CD8-positive, alpha-beta memory T cell (primary cell): ENCODE measurements at places on chromosomes 11 and 22.

DNA sequence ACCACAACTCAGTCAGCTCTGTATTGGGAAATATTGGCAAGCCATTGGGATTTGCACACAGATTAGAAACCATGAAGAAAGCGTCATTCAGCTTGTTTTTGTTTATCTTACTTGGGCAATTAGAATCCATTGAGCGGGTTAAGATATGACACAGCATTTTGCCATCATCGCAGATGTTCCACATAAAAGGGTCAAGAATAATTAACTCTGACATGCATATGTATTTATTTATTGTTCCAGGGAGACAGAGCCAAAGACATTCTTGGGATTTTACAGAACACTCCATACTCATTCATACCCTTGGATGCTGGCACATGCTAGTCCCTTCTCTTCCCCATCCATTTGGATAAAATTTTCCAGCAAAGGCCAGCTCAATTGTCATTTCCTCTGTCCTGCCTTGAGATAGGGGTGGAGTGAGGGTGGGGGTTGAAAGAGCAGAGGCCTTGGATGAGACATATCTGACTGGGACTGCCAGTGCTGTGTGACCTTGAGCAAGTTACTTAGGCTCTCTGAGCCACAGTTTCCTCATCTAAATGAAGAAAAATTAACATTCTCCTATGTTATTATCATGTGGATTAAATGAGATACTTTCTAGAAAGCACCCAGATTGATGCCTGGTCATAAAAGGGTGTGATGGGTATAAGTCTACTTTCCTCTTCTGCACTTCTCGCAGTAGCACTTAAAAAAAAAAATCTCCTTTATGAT lies 179.7 kb downstream of the RRAS2 start:
- DNase-seq: no peak

- DNase-seq: no peak
Measured at GRCh38 chr22:26585104-26585790, 4.7 kb downstream of the TPST2 start.

DNA sequence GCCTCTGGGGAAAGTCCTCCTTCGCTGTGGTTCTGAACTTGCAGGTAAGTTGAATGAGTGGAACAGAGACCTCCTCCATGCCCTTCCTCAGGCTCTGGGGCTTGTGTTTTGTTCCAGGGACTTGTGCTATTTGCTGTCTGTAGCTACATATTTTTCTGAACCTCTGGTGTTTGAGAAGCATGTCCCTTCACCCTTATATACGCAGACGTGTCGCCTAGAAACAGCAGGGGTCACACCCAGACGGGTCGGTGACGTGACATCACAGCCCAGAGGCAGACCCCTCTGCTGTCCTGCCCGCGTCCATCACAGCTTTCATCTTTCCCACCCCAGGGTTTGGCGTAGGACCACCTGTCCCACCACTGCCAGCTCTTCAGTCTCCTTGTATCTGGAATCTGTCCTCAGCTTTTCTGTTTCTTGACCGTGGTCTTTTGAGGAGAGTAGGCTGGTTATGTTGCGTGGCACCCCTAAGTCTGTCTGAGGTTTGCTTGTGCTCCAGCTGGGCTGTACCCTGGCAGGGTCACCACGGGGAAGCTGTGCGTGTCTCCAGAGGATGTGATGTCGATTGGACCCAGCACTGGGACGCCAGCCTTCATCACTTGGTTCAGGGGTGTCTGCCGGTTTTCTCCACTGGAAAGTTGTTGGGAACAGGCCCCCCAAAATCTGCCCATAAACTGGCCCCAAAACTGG lies 13.4 kb upstream of the MUC5B start:
- DNase-seq: no peak

DNA sequence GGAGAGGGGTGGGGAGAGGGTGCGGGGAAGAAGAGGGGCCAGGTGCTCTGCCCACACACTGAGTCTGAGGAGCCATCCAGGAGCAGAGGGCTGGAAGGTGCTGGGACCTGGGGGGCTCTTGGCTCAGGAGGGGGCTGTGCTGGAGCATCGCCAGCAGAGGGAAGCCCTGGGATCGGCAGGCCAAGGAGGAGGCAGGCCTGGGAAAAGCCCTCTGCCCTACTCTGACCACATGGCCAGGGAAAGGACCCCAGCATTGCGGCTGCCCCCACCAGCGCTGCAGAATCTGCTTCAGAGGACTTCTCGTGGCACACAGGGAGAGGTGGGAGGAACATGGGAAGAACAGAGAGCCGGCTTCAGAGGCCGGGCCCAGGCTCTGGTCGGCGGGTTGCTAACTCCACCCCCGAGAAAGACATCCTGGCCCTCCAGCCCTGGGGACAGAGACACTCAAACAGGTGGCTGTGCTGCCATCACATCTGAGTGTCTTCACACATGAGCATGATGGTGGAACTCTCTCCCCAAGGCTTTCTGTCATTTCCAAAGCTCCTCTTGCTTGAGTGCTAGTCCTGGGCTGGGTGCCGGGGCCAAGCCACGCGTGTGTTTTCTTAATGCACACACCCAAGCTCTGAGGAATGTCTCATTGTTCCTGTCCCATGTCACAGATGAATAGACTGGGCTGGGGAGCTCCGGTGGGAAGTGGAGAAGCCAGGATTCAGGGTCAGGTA lies 1378.0 kb downstream of the BRD1 start:
- DNase-seq: no peak

GRCh38 chr11:70153133-70153727 lies 49.9 kb upstream of the FADD start:
- DNase-seq: no peak

GRCh38 chr11:20011307-20011951 lies 148.8 kb downstream of the DBX1 start:
- no peak for DNase-seq

GRCh38 chr11:41836431-41836830 lies 377.0 kb upstream of the LRRC4C start:
- no peak for DNase-seq

- no peak for DNase-seq
Measured at GRCh38 chr11:69881467-69882269, 62.5 kb upstream of the FGF3 start.

DNA sequence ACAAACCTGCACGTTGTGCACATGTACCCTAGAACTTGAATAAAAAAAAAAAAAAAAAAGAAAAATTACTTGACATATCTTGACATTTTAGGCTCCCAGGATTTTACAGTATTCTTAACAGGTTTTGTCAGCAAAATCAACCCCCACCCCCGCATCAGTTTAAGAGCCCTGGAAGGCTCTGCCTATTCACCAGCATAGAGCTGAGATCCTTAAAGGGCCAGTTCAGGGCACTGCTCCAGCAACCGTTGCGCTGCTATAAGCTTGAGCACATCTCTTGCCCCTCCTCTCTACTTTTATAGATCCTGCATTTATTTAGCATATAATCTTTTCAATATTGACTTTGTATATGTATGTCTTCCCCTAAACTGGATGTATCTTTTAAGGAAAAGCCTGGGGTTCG lies 697 bp upstream of the PAFAH1B2 start:
- no peak for DNase-seq
